ENCODE measurements at places on chromosomes 4 and X.
A peak's percentile ranks its signal among the peaks of the same experiment; 100 is the strongest.

DNA sequence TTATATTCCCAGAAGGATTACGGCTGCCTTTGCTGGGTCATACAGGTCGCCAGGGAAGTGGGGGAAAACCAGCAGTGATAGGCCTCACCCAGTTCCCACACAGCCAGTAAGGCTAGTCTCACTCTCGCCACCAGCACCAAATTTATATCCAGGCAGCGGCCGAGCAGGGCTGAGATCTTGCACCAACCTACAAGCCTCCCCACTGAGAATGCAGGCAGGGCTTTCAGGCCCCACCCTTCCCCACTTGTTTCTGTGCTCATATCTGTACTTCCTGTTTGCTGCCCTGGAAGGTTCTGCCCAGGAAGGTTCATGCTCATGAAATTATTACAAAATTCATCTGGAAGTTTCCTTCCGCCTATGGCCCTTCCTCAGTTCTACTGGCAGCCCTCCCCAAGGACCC lies 179.7 kb downstream of the STIM2 start:
- H3K27me3 ChIP-seq = no peaks in the 10 kb centered on the region
- no peak overlapping the region for H3K4me3 ChIP-seq
- no peaks in the 10 kb centered on the region for H3K36me3 ChIP-seq

GRCh38 chr4:85776579-85776978 lies 301.6 kb downstream of the ARHGAP24 start:
- no peaks in the 10 kb centered on the region for H3K27me3 ChIP-seq
- no peak for DNase-seq
- H3K4me1 ChIP-seq = no peaks in the 10 kb centered on the region
- H3K36me3 ChIP-seq = no peaks in the 10 kb centered on the region

DNA sequence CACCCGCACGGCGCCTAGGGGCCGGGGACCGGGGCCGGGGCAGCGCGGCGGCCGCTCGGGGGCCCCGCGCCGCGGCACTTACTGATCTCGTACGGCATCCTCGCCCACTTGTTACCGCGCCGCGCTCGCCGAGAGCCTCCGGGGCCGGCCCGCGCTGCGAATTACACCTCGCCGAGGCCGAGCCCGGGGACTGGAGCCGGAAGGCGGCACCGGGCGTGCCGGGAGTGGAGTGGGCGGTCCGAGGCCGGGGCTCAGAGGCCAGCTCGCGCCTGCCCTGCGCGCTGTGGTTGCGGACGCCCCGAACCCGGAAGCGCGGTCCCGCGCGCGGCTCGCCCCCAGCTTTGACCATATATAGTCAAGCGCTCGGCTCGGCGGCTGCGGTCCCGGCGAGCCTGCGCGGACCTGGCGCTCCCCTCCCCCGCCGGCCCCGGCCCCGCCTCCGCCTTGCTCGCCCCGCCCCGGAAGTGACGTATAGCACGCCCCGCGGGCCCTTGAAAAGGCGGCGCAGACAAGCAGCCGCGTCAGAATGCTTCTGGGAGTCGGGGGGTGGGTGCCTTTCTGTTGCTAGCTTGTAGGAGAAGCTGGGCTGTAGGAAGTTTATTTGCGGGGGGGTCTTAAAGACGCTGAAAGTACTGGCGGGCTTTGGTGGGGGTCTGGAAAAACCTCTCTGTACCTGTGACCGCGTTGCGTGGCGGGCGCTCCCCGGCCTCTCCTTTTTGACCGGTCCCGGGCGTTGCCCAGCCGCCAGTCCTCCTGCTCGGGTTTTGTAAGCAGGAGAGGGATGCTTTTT lies at the start of gene WDR1:
WDR1 (minus strand) TSS at position 231 of the 790 bp plus-strand sequence; CDS start at position 98, 133 bp downstream.
- H3K27ac ChIP-seq = peak within 1 kb of the TSS; percentile 98
- peaks cover 34% of the 10 kb centered on the region for H3K4me1 ChIP-seq
- H3K4me3 ChIP-seq = peak within 1 kb of the TSS; percentile 91
- peak; percentile 85 for DNase-seq
- H3K36me3 ChIP-seq = peaks cover 10% of the 10 kb centered on the region
- no peaks in the 10 kb centered on the region for H3K27me3 ChIP-seq

DNA sequence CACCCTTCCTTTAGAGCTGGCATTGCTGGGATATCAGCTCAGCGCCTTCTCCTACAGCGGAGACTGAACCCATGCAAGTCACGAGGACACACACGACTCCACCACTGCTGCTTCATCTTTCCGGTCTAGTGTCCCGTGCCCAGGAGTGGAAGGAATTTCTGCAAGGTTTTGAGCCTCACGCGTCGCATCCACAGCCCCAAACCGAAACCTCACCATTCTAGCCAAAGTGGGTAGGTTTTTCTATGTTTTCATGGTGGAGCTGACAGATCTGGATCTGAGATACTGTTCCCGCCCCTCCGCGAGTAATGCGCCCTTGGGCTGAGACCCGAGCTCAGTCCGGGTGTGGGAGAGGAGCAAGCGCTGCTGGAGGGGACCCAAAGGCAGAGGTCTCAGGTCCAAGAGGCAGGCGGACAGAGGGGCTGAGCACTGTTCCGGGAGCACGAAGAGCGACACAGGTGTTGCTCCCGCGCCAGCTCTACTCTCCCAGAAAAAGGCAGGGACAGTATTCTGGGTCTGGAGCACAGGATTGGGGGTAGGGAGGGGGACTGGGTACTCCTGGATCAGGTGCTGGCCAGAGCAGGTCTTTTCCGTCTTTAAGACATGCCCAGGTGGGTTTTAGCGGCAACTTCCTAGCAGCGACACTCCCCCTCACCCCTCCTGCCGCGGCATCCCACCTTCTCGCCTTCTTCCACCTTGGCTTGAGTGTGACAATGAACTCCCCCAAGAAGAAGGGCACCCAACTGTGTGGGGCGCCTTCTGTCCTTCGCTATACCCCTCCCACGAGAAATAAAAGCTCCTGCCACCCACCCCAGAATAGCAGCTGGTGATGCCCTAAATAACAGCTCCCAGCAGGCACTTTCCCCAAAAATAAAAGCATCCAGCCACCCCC lies 1.8 kb downstream of the EPHA5 start:
- no peak overlapping the region for H3K27ac ChIP-seq
- peaks cover 15% of the 10 kb centered on the region for H3K4me1 ChIP-seq
- H3K27me3 ChIP-seq = peaks cover 13% of the 10 kb centered on the region
- no peak for DNase-seq

DNA sequence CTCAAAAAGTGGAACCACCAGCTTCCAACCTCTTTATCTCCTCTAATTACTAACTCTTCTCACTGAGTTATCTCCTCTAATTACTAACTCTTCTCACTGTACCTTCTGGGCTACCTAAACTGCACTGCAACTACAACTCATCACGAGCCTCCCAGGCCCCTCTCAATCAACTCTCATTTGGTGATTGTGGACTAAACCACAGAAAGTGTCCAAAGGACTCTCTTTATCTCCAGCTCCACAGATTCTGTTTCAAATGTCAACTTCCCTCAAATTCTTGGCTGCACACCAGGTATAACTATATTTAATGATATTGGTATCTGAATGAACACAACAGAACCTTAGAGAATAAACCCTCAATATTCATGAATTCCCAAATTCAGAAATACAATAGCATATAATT lies 182.9 kb downstream of the MAML3 start:
- no peak overlapping the region for H3K27ac ChIP-seq
- DNase-seq = no peak
- peaks cover 44% of the 10 kb centered on the region for H3K4me1 ChIP-seq
- no peak overlapping the region for H3K4me3 ChIP-seq

DNA sequence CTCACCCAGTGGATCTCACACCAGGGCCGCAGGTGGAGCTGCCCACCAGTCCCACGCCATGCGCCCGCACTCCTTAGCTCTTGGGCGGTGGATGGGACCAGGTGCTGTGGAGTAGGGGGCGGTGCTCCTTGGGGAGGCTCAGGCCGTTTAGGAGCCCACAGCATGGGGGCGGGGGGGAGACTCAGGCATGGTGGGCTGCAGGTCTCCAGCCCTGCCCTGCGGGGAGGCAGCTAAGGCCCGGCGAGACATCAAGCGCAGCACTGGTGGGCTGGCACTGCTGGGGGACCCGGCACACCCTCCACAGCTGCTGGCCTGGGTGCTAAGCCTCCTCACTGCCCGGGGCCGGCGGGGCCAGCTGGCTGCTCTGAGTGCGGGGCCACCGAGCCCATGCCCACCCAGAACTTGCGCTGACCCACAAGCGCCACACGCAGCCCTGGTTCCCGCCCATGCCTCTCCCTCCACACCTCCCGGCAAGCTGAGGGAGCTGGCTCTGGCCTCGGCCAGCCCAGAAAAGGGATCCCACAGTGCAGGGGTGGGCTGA lies 312.9 kb upstream of the GIMD1 start:
- H3K36me3 ChIP-seq = no peaks in the 10 kb centered on the region
- H3K4me1 ChIP-seq = no peaks in the 10 kb centered on the region
- H3K27ac ChIP-seq = no peak overlapping the region
- H3K27me3 ChIP-seq = no peaks in the 10 kb centered on the region

DNA sequence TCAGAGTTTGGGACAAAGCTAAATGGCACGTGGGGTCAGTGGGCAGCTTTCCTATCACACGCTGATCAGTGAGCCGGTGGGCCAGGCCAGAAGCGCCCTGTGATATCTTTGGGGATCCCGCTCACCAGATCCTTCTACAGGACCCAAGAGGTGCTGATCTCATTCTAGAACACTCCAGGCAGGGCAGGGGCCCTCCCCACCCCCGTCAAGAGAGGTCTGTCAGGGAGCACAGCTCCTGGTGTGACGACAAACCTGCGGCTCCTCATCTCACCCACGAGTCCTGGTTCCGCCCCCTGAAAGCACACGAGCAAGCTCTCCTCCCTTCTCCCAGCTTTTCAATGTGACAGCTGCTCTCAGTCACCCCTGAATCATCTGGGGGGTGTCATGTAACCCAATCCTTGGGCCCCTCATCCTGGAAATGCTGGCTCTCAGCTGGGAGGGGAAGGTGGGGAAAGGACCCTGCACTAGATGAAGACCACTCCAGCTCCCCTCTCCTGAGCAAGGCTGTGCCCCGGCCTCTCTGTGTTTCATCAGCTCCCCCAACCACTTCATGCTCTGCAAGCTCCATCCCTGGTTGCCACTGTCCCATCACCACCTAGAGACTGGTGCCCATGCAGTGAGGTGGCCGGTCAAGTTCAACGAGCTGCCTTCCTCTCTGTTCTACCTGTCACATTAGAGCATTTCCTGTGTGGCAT lies 4.6 kb downstream of the HCFC1 start:
- H3K4me3 ChIP-seq = no peak overlapping the region
- H3K36me3 ChIP-seq = peaks cover 4% of the 10 kb centered on the region
- H3K4me1 ChIP-seq = peaks cover 33% of the 10 kb centered on the region
- DNase-seq = no peak

GRCh38 chr4:53717064-53717549 lies 125.8 kb upstream of the LNX1 start:
- DNase-seq = no peak
- H3K4me3 ChIP-seq = no peak overlapping the region
- no peaks in the 10 kb centered on the region for H3K4me1 ChIP-seq
- peaks cover 5% of the 10 kb centered on the region for H3K27me3 ChIP-seq
- H3K27ac ChIP-seq = no peak overlapping the region

DNA sequence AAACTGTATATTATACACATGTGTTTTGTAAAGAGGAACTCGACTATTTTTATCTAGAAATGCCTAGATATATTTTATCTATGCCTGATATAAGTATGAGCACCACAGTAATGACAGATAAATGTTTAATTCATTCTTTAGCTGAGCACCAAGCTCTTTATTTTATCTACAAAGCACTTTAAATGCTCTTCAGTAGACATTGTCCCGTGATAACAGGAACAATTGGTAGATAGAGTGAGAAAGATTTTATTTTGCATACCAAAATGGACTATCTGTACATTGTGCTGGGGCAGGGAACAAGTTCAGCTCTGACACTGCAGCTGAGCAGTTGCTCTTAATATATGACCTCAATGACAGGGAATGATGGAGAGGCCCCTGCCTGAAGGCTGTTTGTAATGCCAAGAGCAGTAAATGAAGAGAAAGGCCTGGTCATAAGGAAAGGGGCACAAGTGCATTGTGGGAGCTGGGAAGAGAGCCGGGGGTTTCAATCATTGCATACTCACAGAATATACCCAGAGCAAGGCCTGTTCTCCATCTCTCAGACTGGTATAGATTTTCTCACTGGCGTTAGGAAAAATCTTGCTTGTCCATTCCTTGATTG lies 57.3 kb downstream of the SEPTIN11 start:
- no peaks in the 10 kb centered on the region for H3K27me3 ChIP-seq
- peak overlapping the region; percentile 15 for H3K27ac ChIP-seq
- no peak for DNase-seq
- peaks cover 26% of the 10 kb centered on the region for H3K4me1 ChIP-seq
- H3K36me3 ChIP-seq = peaks cover 8% of the 10 kb centered on the region

DNA sequence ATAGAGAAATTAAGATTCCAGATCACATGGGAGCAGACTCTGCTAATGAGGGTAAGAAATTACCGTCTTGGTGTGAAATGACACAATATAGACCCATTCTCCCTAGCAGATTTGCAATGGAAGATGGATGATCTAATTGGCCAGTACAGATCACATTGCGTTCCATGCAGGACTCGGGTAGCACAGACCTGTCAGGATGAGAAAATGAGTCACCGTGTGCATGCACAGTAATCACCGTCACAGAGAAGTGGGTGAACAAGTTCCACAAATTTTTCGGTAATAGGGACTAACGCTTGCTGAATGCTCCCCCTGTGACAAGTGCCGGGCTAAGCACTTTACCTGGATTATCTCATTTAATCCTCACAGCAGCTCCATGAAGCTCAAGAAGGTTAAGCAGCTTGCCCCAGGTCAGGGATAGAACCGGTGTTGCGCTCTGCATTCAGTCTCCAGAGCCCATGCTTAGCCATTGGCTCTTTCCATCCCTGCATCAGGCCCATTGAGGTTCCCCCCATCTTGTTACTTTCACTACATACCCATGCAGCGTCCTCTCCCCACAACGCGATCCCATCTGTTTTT lies 375.6 kb downstream of the FBXW7 start:
- H3K36me3 ChIP-seq = no peaks in the 10 kb centered on the region
- H3K27me3 ChIP-seq = no peaks in the 10 kb centered on the region
- no peak overlapping the region for H3K27ac ChIP-seq
- no peak overlapping the region for H3K4me3 ChIP-seq

- H3K4me1 ChIP-seq = no peaks in the 10 kb centered on the region
- DNase-seq = no peak
- no peaks in the 10 kb centered on the region for H3K36me3 ChIP-seq
- no peak overlapping the region for H3K4me3 ChIP-seq
Observed at GRCh38 chrX:129845616-129846190, 2.0 kb upstream of the ZDHHC9 start.

DNA sequence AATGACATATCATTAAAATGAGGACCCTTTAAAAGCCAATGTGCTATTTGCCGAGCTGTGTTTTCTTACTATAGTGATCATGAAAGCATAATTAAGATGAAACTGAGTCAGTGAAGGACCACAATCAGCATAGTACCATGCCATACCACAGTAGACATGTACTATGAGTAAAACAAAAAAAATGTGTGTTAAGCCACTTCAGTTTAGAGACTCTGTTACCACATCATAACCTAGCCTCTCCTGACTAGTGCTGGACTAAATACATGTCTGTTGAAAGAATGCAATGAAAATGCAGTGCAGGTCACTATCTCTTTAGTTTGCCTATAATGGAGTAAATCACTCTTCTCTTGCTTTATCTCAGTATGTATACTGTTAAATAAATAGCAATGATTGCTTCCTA lies 12.3 kb upstream of the DDX53 start:
- no peaks in the 10 kb centered on the region for H3K36me3 ChIP-seq
- H3K4me1 ChIP-seq = no peaks in the 10 kb centered on the region
- no peak overlapping the region for H3K27ac ChIP-seq
- H3K27me3 ChIP-seq = no peaks in the 10 kb centered on the region
- no peak overlapping the region for H3K4me3 ChIP-seq
